ENCODE measurements at places on chromosomes 11 and 22.

GRCh38 chr22:17366830-17367229 lies 2.4 kb upstream of the CECR2 start:
- peak; percentile 45 for DNase-seq

DNA sequence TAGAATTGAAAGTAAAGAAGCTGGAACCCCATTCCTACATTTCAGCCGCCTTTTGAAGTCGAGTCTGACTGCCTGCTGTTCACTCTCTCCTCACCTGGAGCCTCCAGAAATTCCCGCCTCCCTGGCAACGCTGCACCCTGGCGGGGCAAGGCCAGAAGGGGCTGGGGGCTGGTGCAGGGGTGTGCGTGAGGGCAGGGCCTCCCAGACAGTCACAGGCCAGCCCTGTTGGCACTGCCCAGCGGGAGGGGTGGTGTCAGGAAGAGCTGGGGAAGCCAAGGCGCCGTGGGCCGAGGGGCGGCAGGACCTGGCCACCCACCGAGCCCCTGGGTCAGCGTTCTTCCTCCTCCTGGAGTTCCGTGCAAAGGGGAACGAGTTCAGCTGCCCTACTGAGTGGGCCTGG lies 123.2 kb downstream of the KCNQ1OT1 start:
- DNase-seq = peak; percentile 2

DNA sequence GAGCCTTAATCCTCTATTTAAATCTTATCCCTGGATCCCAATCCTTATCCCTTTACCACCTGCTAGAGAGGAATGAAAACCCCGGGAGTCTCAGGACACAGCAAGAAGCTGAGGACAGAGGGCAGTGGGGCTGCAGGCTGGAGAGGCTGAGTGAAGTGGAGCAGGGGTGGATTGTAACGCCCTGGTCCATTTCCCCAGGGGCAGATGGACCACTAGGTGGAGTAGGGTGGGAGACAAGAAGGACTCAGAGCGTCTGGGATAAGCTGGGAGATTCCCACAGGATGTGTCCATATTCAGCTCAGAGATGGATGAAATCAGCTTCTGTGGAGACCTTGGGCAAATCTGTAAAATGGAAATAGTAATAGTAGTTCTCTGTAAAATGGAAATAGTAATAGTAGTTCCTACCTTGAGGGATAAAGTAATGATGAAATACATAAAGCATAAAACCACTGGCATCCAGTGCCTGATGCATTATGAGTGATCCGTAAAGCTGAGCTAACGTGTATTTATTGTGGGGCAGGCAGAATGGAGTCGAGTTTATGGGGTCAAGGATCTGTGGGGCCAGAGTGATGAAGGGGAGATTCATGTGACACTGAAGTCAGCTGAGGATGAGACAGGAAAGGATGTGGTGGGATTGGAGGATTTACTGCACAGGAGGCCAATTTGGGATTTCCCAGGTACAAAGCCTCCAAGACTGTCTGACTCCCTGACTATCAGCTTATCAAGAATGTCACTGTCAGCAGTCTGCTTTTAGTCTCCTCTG lies 1.9 kb upstream of the ROBO4 start:
- DNase-seq = no peak

GRCh38 chr22:47057916-47058585 lies 295.6 kb downstream of the TBC1D22A start:
- no peak for DNase-seq

- no peak for DNase-seq
Measured at GRCh38 chr11:64654439-64654838, 63.4 kb downstream of the SLC22A12 start.

DNA sequence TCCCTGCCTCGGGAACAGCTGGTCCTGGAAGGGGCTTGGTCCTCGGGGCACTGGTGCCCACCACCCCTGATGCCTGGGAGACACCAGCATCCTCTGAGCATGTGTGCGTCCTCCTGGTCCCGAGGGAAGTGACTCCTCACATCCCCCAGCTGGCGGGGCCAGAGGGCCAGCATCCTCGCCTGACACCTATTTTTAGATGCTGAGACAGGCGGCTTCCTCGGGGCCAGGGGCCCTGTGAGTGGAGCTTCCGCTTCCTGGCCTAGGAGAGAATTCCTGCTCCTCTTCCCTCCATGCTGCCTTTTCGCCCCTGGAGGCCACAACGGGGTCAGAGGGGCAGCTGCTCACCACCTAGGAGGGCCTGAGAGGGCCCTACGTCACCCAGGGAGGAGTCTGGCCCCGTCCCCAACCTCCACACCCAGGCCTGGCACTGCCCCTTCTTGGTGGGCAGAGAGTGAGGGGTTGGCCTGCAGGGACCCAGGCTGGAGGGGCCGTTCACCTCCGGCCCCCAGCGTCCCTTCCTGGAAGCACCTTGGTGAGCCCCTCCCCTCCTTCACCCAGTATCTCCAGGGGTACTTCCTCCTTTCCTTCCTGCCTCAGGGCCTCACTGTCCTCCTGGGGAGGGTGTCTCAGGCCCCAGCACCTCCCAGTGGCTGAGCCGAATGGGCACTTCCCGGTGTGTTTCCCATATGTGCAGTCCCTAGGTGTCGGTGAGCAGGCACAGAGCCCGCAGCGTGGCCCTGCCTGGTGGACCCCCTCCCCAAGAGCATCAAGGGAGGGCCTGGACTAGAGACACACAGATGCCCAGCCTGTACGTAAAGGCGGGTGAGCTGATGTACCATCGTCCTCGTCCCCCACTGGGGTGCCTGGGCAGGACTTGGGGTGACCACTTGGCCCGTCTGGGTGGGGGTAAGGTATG lies 6.1 kb downstream of the CD81 start:
- peak; percentile 88 for DNase-seq

- DNase-seq = no peak
Measured at GRCh38 chr11:120089036-120090001, 48.6 kb downstream of the TRIM29 start.

DNA sequence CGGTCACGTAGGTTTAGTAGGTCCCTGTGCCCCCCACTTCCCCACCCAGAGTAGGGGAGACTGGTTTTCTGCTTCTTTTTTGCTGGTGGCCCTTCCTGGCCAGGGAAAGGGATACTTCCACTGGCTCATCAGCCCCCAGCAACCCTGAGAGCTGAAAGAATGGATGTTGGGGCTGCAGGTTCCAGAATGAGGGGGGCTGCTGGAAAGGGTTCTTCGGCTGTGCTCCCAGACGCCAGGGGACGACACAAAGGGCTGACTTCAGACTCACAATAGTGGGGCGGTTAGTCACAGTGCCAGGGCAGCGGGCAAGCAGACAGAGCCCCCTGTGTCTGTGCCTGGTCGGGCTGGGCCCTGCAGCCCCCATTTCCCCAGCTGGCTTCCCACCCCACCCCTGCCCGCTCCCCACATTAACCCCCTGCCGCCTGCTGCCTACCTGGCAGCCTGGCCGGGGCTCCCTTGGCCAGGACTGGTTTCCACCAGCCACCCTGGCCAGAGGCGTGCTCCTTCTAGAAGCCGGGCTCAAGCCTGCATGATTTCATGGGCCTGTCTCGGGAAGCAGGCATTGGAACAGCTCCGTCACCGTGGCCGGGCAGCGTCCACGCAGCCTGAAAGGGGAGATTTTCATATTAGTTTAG lies 79.1 kb upstream of the WNT7B start:
- DNase-seq = no peak

Measured in gastrocnemius medialis (tissue), 4 donors.